ENCODE measurements at places on chromosomes 2 and 18. TPM values are rescaled to one million over a fixed set of nuclear protein-coding genes. Genes with fewer than 3 reads are reported as not detected.

The CREB1 gene
- 21.7 TPM for polyA plus RNA-seq

DNA sequence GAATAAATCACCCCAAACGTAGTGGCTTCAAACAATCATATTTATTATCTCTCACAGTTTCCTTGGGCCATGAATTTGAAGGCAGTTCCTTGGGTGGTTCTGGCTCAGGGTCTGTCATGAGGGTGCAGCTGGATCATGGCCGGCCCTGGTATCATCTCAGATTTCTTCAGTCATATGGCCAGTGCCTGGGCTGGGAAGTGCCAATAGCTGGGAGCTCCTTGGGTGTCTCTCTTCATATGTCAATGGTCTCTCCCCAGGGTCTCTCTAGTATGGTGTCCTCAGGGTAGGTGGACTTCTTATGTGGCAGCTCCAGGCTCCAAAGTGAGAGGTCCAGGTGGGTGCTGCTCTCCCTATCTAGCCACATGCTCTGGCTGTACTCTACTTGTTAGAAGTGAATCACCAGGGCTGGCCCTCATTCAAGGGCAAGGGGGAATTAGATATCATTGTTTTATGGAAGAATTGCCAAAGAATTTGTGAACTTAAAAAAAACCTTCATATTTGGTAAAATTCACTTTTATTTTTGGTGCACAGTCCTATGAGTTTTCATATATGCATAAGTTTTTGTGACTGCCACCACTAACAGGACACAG lies 15.4 kb downstream of the FHOD3 start:
- no peak overlapping the region for H3K4me3 ChIP-seq
- no peaks in the 10 kb centered on the region for H3K27me3 ChIP-seq
- no peaks in the 10 kb centered on the region for H3K4me1 ChIP-seq
- no peak for DNase-seq

DNA sequence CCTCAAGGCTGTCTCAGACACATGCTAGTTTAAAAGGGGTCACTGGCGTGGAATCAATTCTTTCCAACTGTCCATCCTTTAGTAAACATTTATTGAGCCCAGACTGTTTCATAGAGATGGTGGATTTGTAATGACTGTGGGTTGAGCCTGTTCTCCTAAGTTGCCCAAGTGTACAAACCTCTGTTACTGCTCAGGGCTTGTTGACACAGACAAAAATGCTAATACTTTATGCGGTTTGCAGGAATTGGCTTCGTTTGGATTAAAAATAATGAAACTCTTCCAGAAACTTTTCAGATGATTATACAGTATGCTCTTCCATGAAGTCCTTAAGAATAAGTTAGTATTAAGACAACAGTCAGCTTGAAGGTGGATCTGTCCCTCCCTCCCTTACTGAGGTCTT lies 83.6 kb upstream of the MGAT5 start:
- H3K27me3 ChIP-seq: no peaks in the 10 kb centered on the region
- peak; percentile 57 for DNase-seq
- peaks cover 19% of the 10 kb centered on the region for H3K4me1 ChIP-seq
- no peak overlapping the region for H3K4me3 ChIP-seq
- H3K27ac ChIP-seq: no peak overlapping the region

The SRD5A2 gene
- polyA plus RNA-seq: not detected

The HAAO gene
- polyA plus RNA-seq: 21.7 TPM

The ATP6V1B1 gene
- 0.33 TPM for polyA plus RNA-seq

The LAMA1 gene
- polyA plus RNA-seq: 3.2 TPM

GRCh38 chr2:59182249-59182648 lies 941.1 kb upstream of the FANCL start:
- no peak overlapping the region for H3K4me3 ChIP-seq
- H3K27me3 ChIP-seq: no peaks in the 10 kb centered on the region
- peak; percentile 20 for DNase-seq
- H3K4me1 ChIP-seq: no peaks in the 10 kb centered on the region
- no peak overlapping the region for H3K27ac ChIP-seq
- H3K36me3 ChIP-seq: no peaks in the 10 kb centered on the region

GRCh38 chr2:176960736-176961520 lies 251.7 kb upstream of the HNRNPA3 start:
- H3K4me3 ChIP-seq: no peak overlapping the region
- no peak overlapping the region for H3K27ac ChIP-seq
- DNase-seq: no peak
- H3K27me3 ChIP-seq: peaks cover 4% of the 10 kb centered on the region
- H3K4me1 ChIP-seq: no peaks in the 10 kb centered on the region

All from muscle of leg (tissue), 16 donors.